T-helper 17 cell (primary cell): ENCODE measurements at places on chromosomes 5 and 9.

- no peak for DNase-seq
Measured at GRCh38 chr5:75037106-75037505, 15.3 kb downstream of the GCNT4 start.

- DNase-seq: no peak
Measured at GRCh38 chr5:10734037-10734709, 26.9 kb downstream of the DAP start.

- no peak for DNase-seq
Measured at GRCh38 chr5:6902597-6902996, 189.4 kb downstream of the TENT4A start.

- no peak for DNase-seq
Measured at GRCh38 chr5:6043491-6044310, 334.6 kb downstream of the MED10 start.

GRCh38 chr9:130090915-130091314, 37.2 kb downstream of the GPR107 start:
- no peak for DNase-seq

GRCh38 chr9:21491756-21492155, 9.6 kb upstream of the IFNE start:
- no peak for DNase-seq

DNA sequence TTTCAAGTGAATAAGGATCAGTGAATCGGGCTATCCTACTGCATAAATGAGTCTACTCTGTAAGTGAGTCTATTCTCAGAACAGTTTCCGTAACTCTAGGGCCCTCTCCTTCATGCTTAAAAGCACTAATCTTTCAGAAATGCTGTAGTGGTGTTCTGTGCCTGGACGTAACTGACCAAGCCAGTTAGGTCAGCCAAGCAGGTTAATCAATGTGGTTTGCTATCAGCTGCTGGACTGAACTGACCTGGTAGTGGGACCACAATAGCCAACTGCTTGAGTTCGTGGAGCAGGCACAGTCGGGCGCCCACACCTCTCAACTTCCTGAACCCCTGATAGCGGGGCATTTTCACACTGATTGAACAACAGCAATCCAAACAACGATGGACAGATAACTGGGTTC, 6.8 kb downstream of the SLC1A3 start:
- DNase-seq: no peak

DNA sequence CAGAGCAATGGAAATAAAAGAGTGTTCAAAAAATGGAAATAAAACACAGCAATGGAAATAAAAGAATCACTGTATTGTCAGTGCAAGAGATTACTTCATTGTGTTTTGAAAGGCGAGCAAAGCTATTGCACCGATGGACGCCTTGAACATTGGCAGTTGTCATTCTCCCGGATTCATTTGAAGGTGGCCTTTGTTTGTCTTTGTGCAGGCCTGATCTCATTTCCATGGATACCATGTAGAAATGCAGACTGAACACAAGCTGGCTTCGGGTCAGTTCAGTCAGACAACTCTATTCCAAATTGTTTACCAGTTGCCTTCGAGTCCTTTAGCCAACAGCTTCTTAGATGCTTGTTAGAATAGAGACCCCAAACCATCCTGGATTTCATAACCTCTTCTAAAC, 8.3 kb downstream of the ITGA2 start:
- DNase-seq: no peak

DNA sequence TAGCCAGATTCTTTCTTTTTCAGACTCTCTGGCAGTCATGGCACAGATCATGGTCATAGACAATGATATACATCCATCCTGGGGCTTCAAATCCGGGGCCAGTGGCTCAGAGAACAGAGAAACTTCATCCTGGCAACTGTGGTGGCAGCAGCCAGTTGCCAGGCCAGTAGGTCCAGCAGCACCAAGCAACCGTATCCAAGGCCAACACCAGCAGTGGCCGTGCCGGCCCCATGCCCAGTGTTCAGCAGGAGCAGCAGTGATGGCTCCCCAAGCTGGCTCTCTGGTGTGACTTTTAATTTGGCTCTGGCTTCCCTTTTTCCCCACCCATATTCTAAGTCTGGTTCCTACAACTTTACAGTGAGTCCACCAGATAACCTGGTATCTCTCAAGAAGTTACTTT, 300.5 kb downstream of the DEPDC1B start:
- DNase-seq: no peak

GRCh38 chr5:96655506-96655905, 6.7 kb upstream of the CAST start:
- no peak for DNase-seq

- DNase-seq: no peak
Measured at GRCh38 chr5:126364206-126364902, 58.9 kb upstream of the GRAMD2B start.

- no peak for DNase-seq
Measured at GRCh38 chr5:59187857-59188256, 605.0 kb downstream of the RAB3C start.

DNA sequence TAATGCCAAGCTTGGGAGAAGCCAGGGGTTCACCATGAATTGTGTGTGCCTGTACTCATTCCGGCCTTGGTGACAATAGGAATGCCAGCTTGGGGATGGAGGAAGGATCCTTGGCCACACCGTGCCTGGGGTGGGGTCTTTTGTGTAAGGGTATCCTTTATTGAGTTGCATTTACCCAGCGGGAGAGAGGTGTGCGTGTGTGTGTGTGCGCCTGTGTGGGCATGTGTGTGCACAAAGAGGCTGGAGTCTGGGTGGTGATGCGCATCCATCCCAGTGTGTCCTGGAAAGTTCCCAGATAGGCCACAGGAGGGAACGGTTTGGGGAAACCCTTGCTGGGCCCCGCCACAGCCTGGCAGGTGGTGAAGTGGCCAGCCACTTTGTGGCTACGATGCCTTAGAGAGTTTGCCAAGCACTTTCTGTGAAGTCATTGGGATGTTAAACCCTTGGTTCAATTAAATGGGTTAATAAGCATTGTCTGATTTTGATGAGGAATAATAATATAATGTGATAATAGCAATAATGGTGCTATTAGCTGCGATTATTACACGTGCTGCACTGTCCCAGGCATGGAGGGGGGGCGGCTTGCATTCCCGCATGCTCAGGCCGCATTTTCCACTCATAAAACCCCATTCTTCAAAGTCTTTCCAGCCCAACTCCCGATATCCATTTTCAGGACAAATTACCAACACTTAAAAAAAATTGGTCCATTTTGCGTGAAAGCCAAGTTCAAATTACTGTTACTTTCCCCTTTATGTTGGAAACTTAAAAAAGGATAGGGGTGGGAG, 13.7 kb downstream of the PITX1 start:
- DNase-seq: no peak
